Left forelimb (tissue), 1 donor: ENCODE measurements at places on chromosomes 2 and 18.

- no peak for DNase-seq
These were observed 37.2 kb downstream of the AGPS start for GRCh38 chr2:177429688-177430325.

GRCh38 chr2:174972924-174973323 lies 32.3 kb downstream of the CHN1 start:
- no peak for DNase-seq

GRCh38 chr2:104848526-104848925 lies 5.4 kb upstream of the POU3F3 start:
- DNase-seq = no peak

DNA sequence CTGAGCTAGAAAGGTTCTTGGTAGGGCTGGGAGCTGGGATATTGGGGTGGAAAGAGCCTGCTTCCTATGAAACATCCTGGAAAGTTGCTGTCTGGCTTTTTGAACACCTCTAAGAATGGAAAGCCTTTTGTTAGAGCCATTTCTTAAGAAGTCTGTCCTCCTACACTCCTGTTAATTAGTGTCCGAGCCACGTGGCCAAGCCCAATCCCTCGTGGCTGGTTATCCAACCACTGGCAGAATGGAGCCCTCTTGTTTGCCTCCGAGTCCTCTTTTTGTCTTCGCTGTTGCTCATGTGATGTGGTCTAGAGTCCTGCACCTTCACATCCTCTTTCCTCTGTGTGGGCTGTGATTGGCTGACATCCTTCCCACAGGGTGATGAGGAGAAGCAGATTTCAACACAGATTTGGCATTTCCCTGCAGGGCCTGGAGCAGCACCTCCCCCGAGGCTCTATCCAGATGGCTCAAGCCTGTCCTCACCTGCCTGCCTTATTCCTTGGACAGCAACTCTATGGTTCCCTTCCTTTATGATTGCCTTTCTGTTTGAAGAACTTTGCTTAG lies 8.2 kb upstream of the TOGARAM2 start:
- DNase-seq = no peak

- no peak for DNase-seq
These were observed 371.9 kb upstream of the VRK2 start for GRCh38 chr2:57674743-57675142.

- DNase-seq = peak; percentile 14
These were observed 20.5 kb downstream of the TMEM18 start for GRCh38 chr2:656676-657075.

DNA sequence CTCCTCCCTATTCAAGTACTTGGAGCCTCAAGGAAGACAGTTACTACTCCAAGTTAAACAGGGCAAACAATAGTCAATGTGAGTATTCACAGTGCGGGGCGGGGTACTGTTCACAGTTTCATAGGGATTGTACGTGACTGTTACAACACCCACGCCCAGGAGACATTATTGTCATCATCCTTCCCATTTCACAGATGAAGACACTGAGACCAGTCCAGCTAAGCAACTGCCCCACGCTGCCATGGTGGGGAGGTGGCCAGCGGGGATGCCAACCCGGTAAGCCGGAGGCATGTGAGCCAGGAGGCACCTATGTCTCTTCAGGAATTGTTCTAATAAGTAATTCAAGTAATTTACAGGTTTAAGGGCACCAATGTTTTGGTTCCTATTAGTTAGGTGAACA lies 982 bp downstream of the HJURP start:
- no peak for DNase-seq

- DNase-seq = no peak
These were observed 22.1 kb downstream of the STARD7 start for GRCh38 chr2:96186562-96186961.

- DNase-seq = no peak
These were observed 85.4 kb upstream of the GPR45 start for GRCh38 chr2:105156166-105156565.

DNA sequence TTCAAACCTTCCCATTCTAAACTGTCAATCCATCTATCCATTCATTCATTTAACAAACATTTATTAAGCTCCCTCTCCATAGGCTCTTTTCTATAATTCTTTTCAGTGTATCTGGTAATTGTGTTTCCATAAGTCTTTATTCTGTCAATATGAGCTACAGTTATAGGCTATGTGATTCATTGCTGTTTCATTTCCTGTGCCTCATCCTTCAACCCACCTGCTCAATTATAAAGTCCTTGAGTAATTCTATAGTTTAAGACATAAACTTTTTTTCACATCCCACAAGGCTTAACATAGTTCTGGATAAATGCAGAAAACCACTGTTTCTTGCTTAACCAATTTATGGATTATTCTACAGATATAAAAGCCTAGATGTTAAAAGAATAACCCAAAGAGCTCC lies 84.2 kb upstream of the PIK3C3 start:
- DNase-seq = no peak

DNA sequence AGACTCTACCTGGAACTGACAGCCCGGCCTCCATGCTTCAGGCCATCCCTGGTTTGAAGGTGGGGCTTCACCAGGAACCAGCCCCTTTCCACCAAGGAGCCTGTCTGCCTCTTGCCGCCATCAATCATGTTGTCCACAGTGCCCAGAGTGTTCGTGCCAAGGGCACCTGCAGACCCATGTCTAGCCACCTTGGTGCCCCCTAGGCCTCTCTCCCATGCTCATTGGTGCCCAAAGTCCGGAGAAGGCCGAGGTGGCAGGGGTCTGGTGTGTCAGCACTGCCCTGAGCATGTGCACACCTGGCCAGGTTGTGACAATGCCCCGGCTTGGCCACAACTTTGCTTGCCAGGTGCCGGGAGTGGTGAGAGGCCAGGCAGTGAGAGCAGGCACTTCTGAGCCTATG lies 114.8 kb downstream of the COPS8 start:
- no peak for DNase-seq

- no peak for DNase-seq
These were observed 222.5 kb downstream of the FAM210A start for GRCh38 chr18:13503836-13504235.

DNA sequence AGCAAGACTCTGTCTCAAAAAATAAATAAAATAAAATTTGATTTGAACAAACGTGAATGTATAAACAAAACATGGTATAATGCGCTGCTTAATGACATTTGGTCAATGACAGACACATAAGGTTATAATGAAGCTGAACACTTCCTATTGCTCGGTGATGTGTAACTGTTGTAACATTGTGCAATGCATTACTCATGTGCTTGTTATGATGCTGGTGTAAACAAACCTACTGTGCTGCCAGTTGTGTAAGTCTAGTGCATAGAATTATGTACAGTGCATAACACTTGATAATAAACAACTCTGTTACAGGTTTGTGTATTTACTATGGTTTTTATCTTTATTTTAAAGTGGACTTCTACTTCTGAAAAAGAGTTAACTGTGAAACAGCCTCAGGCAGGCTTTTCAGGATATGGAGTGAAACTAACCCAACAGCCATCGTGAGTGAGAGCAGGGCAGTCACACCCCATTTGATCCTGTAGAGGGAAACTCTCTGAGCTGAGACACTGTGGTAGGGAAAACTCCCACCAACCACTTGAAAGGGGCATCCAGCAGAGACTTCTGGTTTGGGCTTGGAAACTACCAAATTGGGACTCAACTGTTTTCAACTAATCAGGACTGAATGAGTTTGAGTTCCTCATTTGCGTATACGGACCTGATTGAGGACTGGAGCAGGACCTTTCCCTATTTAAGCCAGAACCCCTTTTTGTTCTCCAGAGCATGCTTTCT lies 8.7 kb upstream of the RPRD1A start:
- DNase-seq = no peak

DNA sequence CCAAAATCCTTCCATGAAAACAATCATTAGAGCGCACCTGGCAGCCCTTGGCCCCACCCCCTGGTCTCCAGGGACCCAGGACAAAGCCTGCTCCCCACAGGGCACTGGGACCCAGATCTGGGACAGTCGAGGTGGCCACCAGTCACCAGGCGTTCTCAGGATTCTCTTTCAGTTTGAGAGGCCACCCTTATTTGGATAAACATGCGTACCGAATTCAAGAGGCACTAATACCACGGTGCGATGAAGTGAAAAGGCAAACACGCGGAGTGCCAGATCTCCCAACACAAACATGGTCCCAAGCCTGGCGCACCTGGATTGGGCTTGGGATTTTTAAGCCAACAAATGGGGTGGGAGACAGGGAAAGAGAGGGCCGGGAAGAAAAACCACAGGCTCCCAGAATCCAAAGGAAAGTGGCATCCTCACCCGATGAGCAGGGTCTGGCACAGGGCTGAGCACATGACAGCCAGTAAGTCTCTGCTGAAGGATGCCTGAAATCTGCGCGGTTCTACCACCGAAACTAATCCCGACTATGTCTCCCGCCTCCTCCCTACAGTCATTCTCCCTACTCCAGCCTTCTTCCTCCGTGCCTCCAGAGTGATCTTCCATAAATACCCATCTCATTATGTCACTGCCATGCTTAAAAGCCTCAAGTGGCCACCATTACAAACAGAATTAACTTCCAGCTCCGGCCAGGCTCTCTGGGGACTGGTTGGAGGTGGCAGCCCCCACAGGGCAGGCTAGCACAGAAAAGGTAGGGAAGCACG lies 60.9 kb upstream of the KLHL29 start:
- no peak for DNase-seq

GRCh38 chr2:9154061-9154460 lies 52.6 kb upstream of the ASAP2 start:
- no peak for DNase-seq

GRCh38 chr2:3595985-3596384 lies 1.1 kb downstream of the COLEC11 start:
- no peak for DNase-seq
